Erythroblast (primary cell): ENCODE measurements at places on chromosomes 3 and 15.

DNA sequence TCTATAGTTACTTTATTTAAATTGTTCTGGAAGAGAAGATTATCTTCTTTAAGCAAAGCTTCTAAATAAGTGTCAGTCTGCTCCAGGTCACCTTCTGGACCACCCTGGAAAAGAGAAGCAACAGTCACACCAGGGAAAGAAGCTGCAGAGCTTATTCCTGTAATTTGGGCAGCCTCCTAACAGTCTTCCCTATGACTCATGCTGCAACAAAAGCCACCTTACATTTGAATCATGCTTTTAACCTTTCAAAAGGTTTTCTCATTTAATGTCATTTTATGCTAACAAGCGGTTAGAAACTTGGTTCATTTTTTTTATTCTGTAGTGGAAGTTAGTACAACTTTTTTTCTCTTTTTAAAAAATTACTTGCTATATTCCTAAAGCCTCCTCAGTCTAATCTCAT is 5.3 kb upstream of the GUCA1C start:
- DNase-seq = no peak

GRCh38 chr3:15557511-15557946 is 36.0 kb upstream of the COLQ start:
- DNase-seq = peak; percentile 77

- no peak for DNase-seq
Measured at GRCh38 chr15:45821390-45821789, 186.6 kb downstream of the SQOR start.

GRCh38 chr3:5431811-5432378 is 244.4 kb downstream of the EDEM1 start:
- DNase-seq = peak; percentile 52

DNA sequence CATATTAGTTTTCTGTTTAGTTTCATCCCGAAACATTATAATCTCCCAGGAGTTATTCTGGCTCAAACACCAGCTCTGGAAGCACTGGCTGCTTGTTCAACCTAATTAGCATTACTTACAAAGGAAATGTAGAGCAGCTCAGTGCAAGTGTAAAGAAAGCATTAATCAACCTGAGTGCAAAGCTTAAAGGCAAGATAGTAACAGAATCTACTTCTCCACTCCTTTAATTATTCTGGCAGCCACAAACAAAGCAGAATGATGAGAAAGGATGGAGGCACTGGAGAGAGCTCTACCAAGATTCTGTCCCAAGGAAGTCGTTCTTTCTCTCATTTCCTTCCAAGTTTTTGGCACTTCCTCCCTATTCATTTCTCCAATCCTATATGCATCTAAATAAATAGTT is 1384.0 kb downstream of the ZPLD1 start:
- DNase-seq = no peak

GRCh38 chr15:81889485-81889881 is 156.3 kb downstream of the MEX3B start:
- DNase-seq = no peak

DNA sequence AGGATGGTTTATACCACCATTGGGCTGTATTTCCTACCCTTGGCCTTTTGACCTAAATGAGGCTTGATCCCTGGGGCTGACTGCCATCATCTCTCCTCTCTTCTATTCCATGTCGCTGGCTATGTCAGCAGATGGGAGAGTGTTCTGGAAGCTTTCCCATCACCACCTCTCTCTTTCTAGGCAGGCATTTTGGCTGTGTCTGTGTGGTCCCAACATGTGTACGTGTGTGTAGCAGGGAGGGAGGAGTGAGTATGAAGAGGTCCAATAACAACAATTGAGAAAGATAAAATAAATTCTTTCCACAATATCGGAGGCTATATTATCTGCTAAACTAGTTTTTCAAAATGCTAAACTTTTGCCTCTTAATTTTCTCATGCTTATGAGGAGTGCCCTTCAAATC is 34.1 kb downstream of the CGNL1 start:
- no peak for DNase-seq

- no peak for DNase-seq
Measured at GRCh38 chr3:18258492-18258891, 166.6 kb downstream of the SATB1 start.

DNA sequence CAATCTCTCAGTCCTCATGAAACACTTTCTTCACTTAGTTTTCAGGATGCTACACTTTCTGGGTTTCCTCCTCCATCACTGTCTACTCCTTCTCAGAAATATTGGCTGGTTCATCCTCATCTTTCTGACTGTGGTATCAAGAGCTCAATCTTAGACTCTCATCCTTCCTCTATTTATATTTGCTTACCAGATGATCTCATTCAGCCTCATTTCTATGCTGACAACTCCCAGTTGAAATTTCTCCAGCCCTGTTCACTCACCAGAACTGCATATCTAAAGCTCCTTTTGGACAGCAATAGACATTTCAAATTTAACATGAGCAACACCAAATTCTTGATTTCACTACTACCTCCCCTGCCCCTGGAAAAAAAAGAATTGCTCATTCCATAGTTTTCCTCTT is 48.0 kb upstream of the FBN1 start:
- DNase-seq = no peak

DNA sequence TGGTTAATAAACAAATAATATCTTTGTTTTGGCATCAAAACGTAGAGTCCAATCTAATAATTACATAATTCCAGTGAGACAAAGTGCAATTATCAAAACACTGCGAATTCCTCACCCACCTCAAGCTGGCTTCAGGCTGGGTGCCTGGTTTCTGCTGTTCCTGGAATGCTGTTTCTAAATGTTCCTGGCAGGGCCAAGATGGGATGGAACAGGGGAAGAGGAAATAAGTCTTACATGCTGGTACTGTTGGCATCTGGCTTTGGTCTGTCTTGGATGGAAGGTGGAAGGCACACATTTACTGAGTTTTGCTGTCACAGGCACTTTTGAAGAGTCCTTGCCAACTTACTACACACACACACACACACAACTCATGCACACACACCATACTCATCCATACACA is 101.9 kb upstream of the SLCO3A1 start:
- DNase-seq = no peak

- no peak for DNase-seq
Measured at GRCh38 chr3:191424881-191425280, 36.1 kb upstream of the PYDC2 start.

DNA sequence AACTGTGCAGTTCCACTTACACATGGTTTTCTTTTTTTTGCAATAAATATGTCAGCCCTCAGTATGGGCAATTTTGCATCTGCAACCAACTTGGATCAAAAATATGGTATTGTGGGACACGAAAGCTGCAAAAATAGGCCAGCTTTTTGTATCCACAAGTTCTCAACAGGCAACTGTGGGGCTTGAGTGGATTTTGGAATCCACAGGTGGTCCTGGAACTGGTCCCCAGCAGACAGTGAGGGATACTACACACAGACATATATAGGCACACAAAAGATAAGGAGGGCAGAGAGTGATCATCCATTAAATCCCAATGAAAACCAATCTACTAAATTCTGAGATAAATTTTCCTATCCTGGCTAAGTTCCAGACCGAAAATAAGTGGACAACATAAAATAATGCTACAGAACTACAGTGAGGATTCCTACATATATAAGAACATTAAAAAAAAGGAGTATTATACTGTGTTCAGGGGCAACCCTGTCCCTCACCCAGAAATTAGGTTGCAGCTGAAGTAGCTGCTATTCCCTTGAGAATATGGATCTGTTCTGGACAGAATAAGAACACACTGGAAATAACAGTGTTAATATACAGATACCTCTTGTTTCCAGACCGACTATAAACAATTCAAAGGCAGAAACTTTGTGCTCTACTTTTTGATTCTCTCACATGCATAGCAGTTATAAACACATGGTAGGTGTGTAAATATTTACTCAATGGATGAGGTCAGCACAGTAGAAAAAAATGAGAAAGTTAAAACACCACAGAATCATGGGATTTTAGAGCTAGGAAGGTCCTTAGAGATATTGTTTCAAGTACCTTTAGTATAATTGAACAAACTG is 25.4 kb downstream of the DENND4A start:
- DNase-seq = no peak

- no peak for DNase-seq
Measured at GRCh38 chr3:154660811-154661210, 230.8 kb upstream of the GPR149 start.

DNA sequence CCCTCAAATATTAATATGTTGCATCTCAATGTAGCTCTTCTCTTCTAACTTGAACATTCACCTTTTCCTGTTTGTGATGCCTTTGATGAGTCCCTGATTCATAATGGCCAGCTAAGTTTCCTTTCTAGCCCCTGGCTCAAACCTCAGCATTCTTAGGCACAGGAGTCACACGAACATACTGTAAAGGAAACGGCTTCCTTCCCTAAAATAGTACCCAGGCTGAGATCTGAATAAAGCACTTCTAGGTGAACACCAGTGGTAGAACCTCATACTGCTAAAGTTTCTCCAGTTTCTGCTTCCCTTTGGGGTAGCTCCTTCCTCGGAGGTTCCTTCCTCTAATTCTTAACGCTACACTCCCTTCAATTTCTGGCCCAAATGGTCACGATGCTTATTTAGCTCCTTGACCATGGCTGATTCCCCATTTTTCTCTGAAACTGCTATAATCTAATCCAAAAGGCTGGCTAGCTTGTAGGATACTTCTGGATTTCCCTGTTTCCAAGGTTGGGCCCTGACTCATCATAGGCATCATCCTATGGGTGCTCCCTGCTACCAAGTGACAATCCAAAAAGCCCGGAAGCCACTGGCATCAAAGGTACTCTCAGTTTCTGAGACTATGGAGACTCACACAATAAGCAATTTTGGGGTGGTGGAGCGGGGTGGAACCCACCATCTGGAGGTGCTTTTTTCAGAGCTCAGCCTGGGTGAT is 2.4 kb downstream of the ANAPC13 start:
- DNase-seq = no peak
